ENCODE measurements at places on chromosomes 3 and 15.

DNA sequence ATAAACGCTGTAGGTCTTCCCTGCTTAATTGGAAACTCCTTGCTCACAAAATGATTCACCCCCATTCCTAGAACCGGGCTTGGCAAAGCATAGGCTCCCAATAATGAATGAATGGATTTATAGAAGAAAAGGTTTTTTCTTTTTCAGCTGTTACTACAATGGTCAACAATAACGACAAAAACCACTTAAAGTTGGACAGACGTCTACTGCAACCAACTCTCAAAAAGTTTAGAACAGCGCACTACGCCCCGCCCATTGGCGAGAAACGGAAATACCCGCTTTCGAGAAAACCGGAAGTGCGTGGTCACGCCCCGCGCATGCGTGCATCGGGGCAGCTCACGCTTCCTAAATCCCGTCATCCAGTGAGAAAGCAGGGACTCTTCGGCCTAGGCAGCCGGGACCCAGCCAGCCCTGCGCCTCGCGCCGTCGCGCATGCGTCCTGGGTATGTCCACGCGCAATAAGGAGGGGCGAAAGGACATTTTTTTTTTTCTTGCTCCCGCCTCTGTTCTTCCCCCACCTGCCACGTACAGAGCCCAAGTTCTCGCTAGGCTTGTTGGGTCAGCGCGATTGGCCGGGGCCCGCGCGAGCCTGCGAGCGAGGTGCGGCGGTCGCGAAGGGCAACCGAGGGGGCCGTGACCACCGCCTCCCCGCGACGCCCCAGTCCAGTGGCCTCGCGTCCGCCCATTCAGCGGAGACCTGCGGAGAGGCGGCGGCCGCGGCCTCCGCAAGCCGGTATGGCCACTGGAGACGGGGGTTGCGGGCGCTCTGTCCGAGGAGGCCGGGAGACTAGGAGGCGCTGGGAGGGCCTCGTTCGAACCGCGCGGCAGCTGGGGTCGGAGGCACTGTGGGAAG, at the start of gene TFG:
Gene TFG (plus strand): TSS at position 506 of the 853 bp plus-strand sequence. CDS start 4,192 bp downstream, outside the sequence.
- peak; percentile 96 for DNase-seq

DNA sequence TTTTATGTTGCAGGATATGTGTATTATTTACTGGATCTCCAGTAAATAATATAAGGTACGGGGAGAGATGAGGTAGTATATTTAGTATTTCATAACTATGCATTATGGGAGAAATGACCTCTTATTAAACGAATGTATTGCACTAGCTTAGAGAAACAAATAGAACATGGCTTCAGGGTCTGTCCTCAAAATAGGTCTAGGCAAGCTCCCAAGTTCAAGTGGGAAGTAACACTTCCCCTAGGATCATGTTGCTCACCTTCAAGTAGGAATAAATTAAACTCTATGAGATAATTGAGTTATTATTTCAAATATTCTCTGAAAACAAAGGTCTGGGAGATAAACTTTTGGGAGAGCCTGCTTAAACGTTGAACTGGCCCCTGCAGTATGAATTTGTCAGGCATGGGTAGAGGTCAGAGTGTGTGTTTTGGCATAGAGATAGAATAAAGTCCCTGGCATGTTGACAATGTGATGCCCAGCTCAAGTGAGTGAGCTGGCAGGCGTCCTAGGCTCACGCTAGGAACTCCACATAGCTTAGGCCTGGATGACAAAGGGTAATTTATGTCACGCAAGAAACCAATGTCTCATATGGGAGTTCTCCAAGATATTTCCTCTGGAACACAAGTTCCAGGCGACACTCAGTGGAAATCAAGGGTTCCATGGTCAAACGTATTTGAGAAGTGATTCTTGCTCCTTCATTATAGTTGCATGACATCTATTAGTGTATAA, 236.8 kb downstream of the CACNA2D3 start:
- DNase-seq, result no peak

- DNase-seq, result no peak
These were observed 16.4 kb upstream of the CBLB start for GRCh38 chr3:105885256-105885655.

GRCh38 chr3:46717447-46718231, at the start of gene PRSS50:
TSS of gene PRSS50 (minus strand) at chr3:46717869. CDS start at chr3:46717824, 45 bp downstream.
- DNase-seq, result no peak

- DNase-seq, result no peak
These were observed 18.3 kb upstream of the IGF2BP2 start for GRCh38 chr3:185843126-185843525.

GRCh38 chr3:57755368-57755675, 787 bp upstream of the SLMAP start:
- DNase-seq, result no peak

GRCh38 chr15:90388462-90389380, 679 bp downstream of the IQGAP1 start:
- DNase-seq, result peak; percentile 27

- DNase-seq, result no peak
These were observed 5.2 kb downstream of the MAGI1 start for GRCh38 chr3:66033241-66034138.

- no peak for DNase-seq
These were observed 54.3 kb upstream of the NEK10 start for GRCh38 chr3:27423463-27423862.

GRCh38 chr3:195401943-195402342, 40.9 kb downstream of the ACAP2 start:
- DNase-seq, result no peak

GRCh38 chr15:89017370-89018066, 70.7 kb upstream of the ABHD2 start:
- DNase-seq, result peak; percentile 76

DNA sequence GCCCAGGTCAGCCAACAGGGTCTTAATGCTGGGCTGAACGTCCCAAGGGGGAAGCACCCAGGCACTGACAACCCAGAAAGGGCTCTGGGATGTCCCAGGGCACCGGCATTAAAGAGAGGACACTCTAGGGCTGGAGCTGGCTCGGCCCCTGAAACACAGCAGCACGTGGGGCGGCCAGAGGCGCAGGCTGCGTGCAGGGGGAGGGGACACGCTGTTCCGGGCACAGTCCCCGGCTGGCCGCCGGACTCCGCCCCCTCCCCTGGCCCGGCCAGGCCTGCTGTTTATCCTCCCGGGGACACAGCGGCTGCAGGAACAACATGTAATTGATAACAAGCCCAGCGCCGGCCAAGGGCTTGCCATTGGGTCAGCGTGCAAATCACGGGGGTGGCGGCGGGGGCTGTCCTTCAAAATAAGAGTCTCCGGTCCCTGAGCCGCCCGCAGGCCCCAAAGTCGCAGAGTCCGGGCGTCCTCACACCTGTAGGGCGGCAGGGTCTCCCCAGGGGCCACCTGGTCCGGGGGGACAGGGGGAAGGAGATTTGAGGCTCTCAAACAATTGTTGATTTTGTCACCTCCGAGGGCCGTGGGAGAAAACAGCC, 1.3 kb downstream of the KLF15 start:
- no peak for DNase-seq

GRCh38 chr3:11213810-11214450, 58.3 kb upstream of the ATG7 start:
- no peak for DNase-seq

DNA sequence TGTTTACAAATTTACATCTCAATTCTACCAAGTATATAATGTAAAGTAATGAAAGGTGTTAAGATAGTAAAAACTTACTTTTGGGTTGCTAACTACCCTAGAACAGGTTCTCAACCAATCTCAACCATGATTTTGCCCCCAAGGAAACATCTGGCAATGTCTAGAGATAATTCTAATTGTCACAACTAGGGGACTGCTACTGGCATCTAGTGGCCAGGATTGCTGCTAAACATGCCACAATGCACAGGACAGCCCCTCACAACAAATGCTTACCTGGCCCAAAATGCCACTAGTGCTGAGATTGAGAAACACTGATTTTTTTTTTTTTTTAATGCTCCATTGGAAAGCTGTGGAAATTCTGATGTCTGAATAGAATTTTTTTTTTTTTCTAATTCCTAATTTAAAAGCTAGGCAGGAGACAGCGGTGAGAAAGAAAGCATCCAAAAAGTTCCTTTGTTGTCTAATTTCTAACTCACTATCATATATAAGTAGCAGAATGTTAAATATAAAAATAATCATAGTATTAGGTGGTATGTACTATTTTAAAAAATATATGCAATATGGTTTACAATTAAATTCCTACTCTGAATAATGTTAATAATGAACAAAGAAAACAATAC, 81.5 kb downstream of the TJP1 start:
- DNase-seq, result no peak

- no peak for DNase-seq
These were observed 19.9 kb downstream of the CYP8B1 start for GRCh38 chr3:42855547-42856380.

DNA sequence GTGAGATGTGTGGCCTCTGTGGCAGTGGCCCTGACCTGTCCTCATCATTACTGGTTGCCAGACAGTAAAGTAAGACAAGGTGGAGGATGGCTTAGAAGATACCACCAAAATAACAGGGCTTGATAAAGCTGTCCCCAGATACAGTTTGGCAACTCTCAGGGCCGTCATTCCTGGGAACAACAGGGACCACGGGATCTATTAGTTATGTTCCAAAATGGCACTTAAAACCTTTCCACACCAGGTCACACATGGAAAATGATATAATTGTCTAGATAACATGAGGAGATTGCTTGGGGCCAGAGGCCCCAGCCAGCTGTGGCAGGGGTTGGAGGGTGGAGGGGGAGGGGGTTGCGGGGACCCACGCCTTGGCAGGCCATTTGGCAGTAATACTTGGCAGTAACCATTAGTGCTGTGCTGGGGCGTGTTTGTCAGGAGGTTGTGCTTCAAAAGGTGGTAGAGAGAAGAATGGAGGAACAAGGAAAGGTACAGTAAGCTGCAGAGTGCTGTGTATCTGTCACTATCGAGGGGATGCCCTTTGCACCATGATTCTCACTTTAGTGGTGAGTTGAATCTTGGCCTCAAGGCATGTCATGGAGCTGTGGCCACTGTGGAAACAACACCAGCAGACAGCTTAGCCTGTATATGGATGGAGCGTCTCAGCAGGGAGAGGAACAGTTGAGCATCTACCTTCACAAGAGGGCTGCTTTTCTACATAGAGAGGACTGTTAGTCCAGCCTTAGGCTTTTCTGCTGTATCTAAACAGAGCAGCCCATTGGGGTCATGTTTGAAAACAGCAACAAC, 14.0 kb downstream of the PLCL2 start:
- DNase-seq, result no peak

DNA sequence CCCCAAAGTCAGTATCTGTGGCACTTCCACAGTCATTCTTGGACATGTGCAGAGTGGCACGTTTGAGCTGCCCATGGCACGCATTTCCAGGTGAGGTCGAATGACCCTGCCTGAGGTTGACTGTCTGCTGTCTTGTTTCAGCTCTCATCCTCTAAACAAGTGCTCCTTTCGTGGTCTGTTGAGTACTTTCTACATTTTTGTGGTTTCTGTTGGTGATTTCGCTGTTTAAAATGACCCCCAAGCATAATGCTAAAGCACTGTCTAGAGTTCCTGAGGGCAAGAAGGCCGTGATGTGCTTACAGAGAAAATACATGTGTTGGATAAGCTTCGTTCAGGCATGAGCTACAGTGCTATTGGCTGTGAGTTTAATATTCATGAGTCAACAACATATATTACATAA, 40.0 kb upstream of the SAMMSON start:
- no peak for DNase-seq

DNA sequence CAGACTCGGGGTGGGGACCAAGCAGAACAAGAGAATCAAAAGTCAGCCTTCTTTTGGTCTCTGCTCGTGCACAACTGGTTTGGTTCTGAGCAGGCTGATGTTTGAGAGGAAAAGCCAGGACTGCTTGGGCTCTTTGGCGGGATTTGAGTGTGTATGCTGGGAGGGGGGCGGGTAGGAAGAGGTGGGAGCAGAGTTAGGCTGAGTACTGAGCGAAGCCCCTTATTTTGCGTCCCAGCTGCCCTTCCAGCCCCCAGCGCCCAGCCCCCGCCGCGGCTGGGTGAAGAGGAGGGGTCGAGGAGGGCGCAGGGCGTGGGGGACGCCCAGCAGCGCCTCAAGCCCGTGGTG, 153.5 kb upstream of the GOLIM4 start:
- no peak for DNase-seq

DNA sequence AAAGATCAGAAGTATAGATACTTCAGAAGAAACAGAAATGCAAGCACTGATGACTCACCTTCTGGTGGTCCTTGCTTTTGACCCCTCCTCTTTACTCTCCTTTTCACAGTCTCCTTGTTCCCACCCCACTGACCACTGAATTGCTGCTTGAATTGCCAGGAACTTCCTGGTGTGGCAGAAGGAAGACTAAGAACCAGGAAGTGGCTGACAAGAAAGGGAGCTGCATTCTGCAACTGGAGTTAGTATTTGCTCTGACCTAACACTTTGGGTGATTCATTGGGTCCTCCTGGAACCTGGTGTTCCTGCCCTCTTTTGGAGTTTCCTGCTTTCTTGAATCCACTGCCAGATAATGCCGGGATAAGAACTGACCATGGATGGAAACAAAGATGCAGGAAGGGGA, 23.0 kb downstream of the KY start:
- no peak for DNase-seq

- no peak for DNase-seq
These were observed 7.5 kb upstream of the NR1I2 start for GRCh38 chr3:119774444-119774843.

DNA sequence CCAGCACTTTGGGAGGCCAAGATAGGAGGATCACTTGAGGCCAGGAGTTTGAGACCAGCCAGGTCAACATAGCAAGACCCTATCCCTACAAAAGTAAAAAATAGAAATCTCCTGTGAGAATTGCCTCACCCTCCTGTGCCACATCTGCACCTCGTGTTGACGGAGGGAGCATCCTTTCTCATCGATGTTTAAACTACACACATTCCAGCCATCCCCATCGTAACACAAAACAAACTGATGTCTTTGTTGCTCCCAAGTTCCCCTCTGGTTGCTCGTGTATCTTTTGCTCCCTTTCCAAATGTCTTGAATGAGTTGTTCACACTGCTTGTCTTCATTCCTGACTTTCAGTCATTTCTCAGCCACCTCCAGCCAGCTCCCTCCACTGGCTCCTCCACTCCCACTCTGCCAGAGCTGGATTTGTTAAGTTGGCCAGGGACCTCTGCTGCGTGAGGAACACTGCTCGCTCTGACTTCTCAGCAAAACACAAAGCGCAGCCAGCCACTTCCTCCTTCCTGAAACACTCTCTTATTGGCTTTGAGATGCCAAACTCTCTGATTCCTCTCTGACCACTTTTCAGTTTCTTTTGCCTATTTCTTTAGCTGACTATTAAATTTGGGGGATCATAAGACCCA, 53.6 kb upstream of the ATP13A3 start:
- DNase-seq, result no peak

- no peak for DNase-seq
These were observed 123.8 kb downstream of the SV2B start for GRCh38 chr15:91223863-91224262.

- no peak for DNase-seq
These were observed 34.2 kb upstream of the PRR23E start for GRCh38 chr3:127158614-127159229.

GRCh38 chr3:123388811-123389627, 59.9 kb downstream of the ADCY5 start:
- no peak for DNase-seq

DNA sequence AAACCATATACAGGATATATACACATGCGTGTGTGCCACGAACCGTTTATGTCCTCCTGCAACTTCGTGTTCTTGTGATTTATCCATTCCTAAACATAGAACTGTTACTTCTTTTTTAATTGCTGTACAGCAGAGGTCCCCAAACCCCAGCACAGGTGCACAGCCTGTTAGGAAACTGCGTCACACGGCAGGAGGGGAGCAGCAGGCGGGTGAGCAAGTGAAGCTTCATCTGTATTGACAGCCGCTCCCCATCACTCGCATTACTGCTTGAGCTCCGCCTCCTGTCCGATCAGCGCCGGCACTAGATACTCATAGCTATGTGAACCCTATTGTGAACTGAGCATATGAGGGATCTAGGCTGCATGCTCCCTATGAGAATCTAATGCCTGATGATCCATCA, 34.9 kb upstream of the NRROS start:
- peak; percentile 64 for DNase-seq
